Naive thymus-derived CD8-positive, alpha-beta T cell (primary cell): ENCODE measurements at places on chromosomes 16 and 17.
A peak's percentile ranks its signal among the peaks of the same experiment; 100 is the strongest.

DNA sequence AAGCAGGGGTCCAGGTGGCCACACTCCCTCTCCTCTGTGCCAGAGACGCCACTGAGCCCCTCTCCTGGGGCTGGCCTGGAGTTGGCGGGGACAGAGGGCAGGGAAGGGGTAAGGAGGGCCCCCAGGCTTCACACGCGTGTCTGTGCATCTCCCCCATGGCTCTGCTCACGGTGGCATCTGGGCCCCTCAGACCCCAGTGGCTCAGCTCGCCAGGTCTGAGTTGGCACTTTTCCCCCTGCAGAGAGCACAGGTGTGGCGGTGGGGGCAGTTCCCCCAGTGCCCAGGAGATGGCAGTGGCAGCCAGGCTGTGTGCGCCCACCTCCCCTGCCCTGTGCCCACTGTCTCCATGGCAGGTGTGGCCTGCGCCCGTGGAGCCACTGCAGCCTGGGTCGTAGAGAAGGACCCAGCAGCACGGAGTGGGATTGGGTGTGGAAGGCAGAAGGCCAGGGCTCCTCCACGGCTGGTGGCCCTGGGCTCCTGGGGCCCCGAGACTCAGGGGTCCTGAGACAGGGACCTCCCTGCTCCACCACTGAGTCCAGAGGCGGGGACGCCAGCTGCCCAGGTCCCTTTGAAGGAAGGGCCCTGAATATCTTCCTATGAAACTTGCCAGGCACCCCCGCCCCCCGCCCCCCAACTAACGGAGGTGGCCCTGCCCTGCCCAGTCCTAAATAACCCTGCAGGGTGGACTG, 4.3 kb upstream of the APRT start:
- peak; percentile 53 for DNase-seq

DNA sequence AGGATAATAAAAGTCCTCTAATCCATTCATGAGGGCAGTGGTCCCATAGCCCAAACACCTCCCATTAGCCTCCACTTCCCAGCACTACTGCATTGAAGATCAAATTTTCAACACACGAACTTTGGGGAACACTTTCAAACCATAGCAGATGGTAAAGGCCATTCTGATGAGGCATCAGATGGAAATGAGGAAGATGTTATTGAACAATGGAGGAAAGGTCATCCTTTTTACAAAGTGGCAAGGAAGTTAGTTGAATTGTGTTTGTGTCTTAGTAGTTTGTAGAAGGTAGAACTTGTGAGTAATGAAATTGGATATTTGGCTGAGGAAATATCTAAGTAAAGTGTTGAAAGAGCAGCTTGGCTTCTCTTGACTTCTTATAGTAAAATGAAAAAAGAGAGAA, 93.3 kb upstream of the NLRP1 start:
- DNase-seq = no peak

- no peak for DNase-seq
Observed at GRCh38 chr16:11852092-11852809, 909 bp upstream of the RSL1D1 start.

DNA sequence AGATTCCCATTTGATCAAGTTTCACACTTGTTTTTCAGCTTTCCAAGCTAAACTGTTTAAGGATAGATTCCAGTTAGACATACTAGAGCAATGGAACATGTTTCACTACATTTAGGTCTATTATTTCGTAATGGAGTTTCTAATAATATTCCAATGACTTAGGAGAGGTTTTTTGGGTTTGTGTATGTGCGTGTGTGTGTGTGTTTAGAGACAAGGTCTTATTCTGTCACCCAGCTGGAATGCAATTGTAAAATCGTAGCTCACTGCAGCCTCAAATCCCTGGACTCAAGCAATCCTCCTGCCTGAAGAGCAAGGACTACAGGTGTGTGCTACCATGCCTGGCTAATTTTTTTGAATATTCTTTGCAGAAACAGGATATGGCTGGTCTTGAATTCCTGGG, 426.3 kb downstream of the ZFHX3 start:
- no peak for DNase-seq

- DNase-seq = no peak
Observed at GRCh38 chr17:39143552-39144093, 7.8 kb downstream of the PLXDC1 start.
